ENCODE measurements at places on chromosomes 12 and 14.

GRCh38 chr14:22264759-22265158 lies 324.3 kb downstream of the DAD1 start:
- H3K36me3 ChIP-seq = no peaks in the 10 kb centered on the region
- H3K4me1 ChIP-seq = no peaks in the 10 kb centered on the region
- H3K27ac ChIP-seq = no peak overlapping the region
- no peak for DNase-seq

DNA sequence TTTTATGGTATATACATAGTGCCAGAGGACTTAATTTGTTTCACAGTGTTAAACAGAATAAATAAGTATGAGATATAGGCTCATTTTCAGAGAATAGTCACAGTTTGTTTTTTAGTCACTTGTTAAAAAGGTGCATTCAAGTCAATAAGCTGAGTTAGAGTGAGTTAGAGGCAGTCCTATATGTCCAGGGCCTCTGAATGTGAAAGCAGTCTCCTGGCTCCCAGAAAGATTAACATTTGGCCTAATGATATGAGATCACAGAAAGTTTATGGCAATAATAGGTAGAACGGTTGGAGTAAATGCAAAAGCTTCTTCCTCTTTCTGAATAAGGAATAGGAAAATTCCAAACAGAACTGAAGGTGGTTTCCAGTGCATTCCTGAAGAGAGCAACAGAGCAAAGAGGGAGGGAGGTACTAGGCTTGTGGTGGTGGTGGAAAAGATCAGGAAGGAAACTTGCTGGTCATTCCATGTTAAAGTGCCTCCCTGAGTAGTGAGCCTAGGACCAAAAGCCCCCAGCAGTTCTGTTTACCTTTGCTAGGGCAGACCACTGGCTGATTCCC lies 54.4 kb downstream of the SLC38A4 start:
- DNase-seq = no peak
- no peak overlapping the region for H3K4me3 ChIP-seq
- H3K4me1 ChIP-seq = no peaks in the 10 kb centered on the region
- H3K36me3 ChIP-seq = no peaks in the 10 kb centered on the region

GRCh38 chr12:104903648-104904423 lies 54.3 kb downstream of the SLC41A2 start:
- no peak for DNase-seq
- H3K4me3 ChIP-seq = no peak overlapping the region
- H3K27ac ChIP-seq = no peak overlapping the region
- H3K27me3 ChIP-seq = no peaks in the 10 kb centered on the region
- no peaks in the 10 kb centered on the region for H3K36me3 ChIP-seq

DNA sequence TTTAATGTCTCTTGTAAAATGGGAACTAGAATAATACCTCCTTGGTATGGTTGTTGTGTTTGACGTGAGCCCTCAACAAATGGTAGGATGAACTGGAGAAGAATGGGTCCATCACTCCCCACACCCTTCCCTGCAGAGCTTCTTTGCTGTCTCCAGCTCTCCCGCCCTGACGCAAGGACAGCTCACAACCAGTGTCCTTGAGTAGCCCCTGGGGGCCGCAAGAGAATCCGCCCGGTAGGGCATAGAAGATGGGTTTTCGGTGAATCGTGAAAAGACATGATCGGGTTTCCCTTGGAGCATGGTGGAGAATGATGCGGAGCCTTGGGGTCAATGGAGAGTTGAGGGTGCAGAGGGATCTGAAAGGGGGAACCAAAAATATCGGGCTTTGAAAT lies 6.1 kb upstream of the PAX9 start:
- DNase-seq = no peak
- no peak overlapping the region for H3K27ac ChIP-seq
- no peak overlapping the region for H3K4me3 ChIP-seq
- no peaks in the 10 kb centered on the region for H3K36me3 ChIP-seq
- no peaks in the 10 kb centered on the region for H3K4me1 ChIP-seq

Measured in CD8-positive, alpha-beta memory T cell (primary cell).